ENCODE measurements at places on chromosomes 2 and 18.

- DNase-seq, result no peak
These were observed 142.9 kb downstream of the ASB1 start for GRCh38 chr2:238569507-238570195.

GRCh38 chr18:45998244-45998643, 31.1 kb upstream of the EPG5 start:
- DNase-seq, result no peak

DNA sequence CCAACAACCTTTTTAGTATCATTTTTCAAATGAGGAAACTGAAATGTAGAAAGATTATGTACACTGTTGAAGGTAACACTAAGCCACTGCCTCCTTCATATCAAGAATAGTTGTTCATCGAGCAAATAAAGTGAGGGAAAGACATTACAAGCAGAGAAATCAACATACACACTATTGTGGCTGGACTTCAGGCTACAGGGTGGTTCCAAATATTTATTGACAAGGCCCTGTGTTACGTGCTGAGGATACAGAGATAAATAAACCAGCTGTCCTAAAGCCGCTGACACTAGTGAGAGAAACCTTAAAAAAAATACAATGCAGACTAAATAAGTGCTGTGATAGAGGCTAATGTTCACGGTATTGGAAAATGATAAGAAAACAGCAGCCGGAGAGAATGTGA, 1.9 kb upstream of the LNPK start:
- DNase-seq, result no peak

GRCh38 chr2:241114836-241115235, 12.7 kb upstream of the MTERF4 start:
- DNase-seq, result no peak

- no peak for DNase-seq
These were observed 26.7 kb downstream of the CIB4 start for GRCh38 chr2:26614216-26615138.

- no peak for DNase-seq
These were observed 97.5 kb downstream of the SH3YL1 start for GRCh38 chr2:166381-166780.

GRCh38 chr2:240626531-240627300, 1.4 kb downstream of the GPR35 start:
- peak; percentile 27 for DNase-seq

DNA sequence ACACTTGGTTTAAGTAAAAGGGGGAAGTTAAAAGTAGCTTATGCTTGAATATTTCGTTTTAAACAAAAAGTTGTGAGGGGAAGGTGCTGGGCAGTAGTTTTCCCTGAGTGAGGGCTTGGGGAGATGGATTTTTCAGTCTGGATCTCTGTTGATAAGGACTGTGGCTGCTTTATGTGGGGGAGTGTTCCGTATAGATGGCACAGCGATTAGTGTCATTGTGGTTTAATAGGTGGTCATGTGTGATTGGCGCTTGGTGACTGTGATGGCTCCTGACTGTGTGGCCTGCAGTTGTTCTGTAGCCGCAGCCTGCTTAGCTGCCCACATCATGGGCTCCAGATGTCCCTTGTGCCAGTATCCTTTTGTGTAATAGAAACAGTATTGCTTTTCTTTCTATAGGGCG, 156.2 kb downstream of the WDSUB1 start:
- DNase-seq, result no peak

- DNase-seq, result no peak
These were observed 46.8 kb downstream of the TMEM131 start for GRCh38 chr2:97948926-97949325.

GRCh38 chr2:74316627-74317295, 26.5 kb downstream of the SLC4A5 start:
- DNase-seq, result no peak

DNA sequence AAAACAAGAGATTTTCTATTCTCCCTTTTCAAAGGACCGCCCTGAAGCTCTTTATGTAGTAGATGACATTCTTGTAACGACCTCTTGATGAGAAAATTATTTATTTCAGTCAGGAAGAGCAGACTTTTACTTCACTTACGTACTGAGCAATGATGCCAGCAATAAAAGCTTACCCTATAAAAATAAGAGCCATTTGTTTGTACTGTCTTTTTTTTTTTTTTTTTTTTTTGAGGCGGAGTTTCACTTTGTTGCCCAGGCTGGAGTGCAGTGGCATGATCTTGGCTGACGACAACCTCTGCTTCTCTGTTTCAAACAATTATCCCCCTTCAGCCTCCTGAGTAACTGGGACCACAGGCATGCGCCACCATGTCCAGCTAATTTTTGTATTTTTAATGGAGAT, 39.2 kb downstream of the CRIM1 start:
- no peak for DNase-seq

DNA sequence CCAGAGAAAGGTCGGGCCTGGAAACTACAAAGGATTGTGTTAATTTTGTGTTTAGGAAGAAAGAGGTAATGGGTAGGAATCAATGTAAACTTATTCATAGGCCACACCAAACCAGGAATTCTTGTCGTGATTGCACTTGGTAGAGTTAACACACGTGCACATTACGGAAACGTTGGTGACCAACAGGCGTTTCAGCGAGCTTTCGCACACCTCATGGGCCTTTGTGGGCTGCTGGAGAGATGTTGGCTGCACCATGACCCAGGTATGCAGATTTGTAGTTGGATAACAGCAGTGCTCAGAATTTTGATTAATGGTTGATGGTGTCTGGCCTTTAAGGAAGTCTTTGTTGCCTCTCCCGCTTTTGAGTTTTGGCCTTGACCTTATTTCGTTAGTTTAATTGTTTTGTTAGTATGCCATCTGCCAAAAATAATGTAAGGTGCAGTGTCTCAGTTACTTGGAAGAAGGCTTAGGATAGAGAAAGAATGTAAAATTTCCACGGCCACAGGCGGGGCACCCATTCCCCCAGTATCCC, 1.9 kb downstream of the ZNF236 start:
- DNase-seq, result no peak

DNA sequence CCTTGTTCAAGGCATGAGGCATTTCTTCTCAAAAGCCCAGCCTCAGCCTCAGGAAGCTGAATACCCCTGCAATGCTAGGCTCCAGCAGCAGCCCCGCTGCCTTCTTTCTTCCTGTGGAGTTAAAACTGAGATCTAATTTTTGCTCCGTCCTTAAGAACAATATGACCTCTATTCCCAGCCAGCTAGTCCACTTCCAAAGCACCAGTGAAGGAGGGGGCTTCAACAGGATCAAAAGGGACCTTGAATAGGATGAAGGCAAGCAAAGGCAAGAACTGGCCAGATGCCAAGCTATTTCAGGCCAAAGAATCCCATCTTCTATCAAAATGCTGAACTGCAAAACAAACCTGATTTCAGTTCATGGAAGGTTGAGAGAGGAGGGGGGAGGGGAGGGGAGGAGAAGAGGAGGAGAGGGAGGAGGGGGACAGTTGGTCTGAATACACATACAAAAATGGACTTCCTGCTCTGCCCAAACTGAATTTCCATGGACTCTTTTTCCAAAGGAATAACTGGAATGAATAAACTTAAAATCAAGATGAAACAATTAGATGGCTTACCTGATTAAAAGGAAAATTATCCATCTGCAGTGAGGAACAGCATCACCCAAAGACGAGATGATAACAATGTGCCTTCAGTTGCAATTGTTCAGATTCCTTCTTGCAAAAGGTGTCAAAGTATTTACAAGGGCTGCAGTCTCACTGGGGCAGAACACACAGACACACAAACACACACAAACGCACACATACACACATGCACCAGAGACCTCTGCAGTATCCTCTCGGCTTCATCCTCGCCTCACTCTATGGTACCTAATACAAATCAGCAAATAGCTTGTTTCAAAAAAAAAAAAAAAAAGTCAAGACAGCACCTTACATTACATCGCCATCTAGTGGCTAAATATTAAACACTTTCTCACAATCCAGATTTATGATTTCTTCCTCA, at the start of gene SCN1A:
Gene SCN1A (minus strand): TSS at position 804 of the 939 bp plus-strand sequence. CDS start 54,399 bp downstream, outside the sequence.
- DNase-seq, result no peak

- no peak for DNase-seq
These were observed 85.1 kb upstream of the ZBTB14 start for GRCh38 chr18:5380586-5380985.

- no peak for DNase-seq
These were observed 171.6 kb downstream of the DIS3L2 start for GRCh38 chr2:232133078-232133477.

- no peak for DNase-seq
These were observed 117.7 kb upstream of the TEKT4 start for GRCh38 chr2:94753466-94753998.

DNA sequence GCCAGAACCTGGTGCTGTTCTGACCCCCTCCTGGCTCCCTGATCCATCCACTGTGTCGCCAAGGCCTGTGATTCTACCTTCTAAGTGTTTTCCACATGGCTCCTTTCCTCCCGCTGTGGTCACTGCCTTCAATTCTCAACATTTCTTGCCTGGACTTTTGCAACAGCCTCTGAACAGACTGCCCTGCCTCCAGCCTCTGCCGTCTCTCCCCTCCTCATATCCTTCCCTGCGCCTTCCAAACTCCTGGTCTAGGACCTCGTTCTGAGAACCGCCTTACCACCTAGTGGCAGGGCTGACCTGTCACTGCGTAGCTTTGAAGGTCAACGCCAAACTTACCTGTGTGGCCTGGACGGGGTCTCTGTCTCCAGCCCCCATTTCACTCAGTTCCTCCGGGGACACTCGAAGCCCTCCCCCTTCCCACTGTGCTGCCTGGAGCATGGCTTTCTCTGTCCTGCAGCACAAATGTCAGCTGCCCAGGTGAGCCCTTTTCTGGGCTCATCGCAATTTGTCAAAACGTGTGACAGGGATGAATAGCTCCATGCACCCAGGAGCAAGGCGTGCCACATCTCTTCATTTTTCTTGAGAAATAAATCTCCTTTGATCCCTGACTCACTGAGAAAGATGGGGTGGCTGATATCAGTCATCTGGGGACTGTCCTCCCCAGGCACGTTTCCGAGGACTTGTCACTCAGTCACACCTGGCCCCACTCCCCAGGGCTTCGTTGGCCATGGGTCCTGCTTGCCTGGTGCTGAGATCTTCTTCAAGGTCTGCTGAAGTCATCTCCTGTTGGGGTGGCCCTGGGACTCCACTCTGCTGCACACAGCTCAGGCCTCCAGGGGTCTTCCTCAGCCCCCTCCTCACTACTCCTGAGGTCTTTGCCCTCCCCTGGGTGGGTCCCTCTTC, 46.7 kb downstream of the LDLRAD4 start:
- no peak for DNase-seq

DNA sequence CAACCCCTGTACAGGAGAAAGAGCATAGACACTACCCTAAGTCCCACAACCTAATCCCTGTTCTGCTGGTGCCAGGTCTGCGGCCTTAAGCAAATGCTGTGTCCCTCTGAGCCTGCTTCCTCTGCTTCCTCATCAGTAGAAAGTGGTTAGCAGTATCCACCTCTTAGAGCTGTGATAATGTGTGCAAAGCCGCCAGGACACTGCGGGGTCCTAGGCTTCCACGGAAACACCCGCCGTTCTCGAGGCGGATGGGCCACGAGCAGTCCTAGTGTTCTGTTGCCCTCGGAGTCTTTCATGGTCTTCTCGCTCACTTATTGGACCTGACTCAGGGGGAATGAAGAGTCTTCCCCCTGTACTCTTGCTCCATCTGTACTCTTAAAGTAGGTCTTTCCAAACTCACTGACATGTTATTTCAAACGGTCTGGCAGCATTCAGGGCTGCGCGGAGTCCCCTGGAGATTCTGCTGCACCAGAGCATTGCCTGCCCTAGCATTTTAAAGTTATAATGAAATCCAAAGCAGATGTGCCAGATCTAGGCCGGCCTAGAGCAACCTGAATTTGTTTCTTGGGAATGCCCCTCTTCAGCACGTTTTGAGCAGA, 107.2 kb upstream of the ZNF236 start:
- no peak for DNase-seq

- no peak for DNase-seq
These were observed 218 bp downstream of the DGKD start for GRCh38 chr2:233354500-233354924.

- no peak for DNase-seq
These were observed 79.3 kb downstream of the PLA2R1 start for GRCh38 chr2:159982842-159983785.

- no peak for DNase-seq
These were observed 192.7 kb downstream of the SEPTIN10 start for GRCh38 chr2:109421101-109421500.

DNA sequence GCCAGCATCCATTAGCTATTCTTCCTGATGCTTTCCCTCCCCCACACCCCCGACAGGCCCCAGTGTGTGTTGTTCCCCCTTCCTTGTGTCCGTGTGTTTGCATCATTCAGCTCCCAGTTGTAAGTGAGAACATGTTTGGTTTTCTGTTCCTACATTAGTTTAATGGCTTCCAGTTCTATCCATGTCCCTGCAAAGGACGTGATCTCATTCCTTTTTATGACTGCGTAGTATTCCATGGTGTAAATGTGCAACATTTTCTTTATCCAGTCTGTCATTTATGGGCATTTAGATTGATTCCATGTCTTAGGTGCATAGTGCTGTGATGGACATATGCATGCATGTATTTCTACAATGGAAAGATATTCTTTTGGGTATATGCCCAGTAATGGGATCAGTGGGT, 104.7 kb downstream of the TMEM185B start:
- no peak for DNase-seq

DNA sequence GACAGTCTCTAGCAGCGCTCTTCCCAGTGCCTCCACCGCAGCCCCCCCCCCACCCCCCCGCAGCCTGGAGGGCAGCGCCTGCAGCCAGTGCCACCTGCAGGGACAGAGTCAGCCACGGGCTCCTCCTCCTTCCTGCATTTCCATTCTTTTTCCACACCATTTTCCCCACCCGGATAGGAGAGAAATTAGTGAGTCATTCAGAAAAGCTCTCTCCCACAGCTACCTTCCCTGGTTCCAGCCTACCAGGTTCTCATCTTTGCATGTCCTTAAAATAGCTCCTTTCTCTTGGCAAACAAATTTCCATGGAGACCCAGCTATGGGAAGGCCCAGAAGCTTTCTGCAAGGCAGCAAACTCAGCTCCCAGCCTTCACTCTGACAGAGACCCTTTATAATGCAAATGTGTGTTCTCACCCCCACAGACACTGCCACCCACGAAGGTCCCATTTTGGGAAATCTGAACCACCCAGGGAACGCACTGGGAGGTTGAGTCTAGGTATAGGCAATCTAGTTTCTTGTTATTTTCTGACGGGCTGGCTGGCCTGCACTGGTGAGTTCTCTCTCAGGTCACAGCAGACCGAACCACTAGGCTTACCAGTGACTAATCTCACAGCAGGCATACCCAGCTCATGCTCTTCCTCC, 41.8 kb upstream of the ATG16L1 start:
- no peak for DNase-seq

DNA sequence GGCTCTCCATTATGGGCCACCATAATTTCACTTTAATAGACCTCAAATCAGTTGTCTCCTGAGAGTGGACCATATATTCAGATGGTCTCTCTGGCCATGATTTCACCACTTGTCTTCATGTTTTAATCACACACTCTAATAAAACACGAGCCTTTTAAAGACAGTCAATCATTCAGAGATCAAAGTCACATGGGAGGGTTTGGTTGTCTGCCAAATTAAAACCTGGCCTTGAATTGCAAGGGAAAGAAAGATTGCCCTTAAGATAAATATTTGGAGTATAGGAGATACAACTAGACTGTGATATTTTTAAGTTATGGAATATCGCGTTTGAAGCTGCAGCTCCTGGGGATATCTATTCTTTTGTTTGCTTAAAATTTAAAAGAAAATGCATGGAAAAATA, 377.8 kb upstream of the DDX18 start:
- no peak for DNase-seq

GRCh38 chr2:168085801-168086361, 161.5 kb downstream of the STK39 start:
- no peak for DNase-seq
